ENCODE measurements at places on chromosomes 3 and 15.

GRCh38 chr3:16050641-16051467 lies 123.6 kb upstream of the GALNT15 start:
- DNase-seq, result no peak

DNA sequence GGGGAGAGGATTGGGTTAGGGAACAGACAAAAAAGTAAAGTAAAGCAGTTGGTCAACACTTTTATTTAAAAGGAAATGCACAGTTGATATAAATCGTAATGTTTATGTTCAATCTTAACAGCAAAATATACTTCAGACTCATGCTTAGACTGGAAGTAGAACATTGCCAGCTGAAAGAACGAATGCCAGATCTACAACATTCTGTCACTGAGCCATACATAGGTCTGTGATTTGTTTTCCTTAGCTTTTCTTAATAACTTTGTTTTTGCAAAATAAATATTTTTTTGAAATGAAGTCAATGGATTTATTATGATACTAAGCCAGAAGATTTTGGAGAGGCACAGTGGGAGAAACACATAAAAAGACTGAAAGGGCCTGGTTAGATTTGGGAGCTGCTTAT lies 62.0 kb downstream of the LEKR1 start:
- no peak for DNase-seq

GRCh38 chr15:31758126-31758525 lies 272.2 kb upstream of the CHRNA7 start:
- no peak for DNase-seq

GRCh38 chr3:86711634-86712033 lies 279.3 kb downstream of the VGLL3 start:
- no peak for DNase-seq

All from islet precursor cell (in vitro differentiated cells).